ENCODE measurements at places on chromosomes 11 and 22.

DNA sequence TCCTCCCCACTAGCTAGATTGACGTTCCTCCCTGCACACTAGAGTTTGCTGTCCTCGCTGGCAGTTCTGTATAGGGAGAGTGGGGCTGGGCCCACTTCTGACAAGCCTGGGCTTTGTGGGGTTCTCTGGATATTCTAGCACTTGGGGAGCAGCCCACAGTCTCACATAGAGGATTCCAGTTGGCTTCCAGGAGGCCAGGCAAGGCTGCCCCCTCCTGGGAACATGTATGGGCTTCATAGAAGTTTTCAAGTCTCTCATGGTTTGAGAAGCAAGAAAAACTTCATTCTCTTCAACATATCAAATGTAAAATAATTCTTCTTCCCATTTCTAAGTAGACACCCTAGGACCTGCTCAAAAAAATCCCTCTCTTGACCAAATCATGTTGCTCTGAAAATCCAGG is 87.5 kb downstream of the NAV2 start:
- DNase-seq, result no peak

GRCh38 chr11:121591405-121592033 is 138.8 kb upstream of the SORL1-AS1 start:
- DNase-seq, result peak; percentile 52

DNA sequence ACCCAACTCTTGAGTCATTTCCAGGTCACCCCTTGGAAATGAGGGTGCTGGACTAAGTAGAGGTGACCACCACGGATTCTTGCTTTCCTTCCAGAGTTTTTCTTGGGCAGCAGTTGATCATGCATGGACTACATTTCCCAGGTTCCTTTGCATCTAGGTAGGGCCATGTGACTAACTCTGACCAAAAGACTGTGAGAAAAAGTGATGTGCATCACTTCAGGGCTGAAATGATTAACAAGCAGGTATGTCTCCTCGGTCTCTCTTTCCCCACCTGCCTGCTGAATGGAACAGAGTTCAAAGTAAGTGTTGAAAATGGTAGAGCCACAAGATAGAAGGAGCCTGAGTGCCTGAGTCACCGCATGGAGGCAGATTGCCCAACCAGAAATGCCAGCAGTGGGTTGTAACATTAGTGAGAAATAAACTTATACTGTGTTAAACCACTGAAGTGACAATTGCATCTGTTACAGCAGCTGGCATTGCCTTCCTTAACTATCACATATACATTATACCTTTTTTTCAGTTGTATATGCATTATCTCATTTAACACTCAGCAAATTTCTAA is 113.5 kb downstream of the MN1 start:
- DNase-seq, result no peak

GRCh38 chr22:42955087-42955635 is 59.8 kb downstream of the PACSIN2 start:
- DNase-seq, result no peak

DNA sequence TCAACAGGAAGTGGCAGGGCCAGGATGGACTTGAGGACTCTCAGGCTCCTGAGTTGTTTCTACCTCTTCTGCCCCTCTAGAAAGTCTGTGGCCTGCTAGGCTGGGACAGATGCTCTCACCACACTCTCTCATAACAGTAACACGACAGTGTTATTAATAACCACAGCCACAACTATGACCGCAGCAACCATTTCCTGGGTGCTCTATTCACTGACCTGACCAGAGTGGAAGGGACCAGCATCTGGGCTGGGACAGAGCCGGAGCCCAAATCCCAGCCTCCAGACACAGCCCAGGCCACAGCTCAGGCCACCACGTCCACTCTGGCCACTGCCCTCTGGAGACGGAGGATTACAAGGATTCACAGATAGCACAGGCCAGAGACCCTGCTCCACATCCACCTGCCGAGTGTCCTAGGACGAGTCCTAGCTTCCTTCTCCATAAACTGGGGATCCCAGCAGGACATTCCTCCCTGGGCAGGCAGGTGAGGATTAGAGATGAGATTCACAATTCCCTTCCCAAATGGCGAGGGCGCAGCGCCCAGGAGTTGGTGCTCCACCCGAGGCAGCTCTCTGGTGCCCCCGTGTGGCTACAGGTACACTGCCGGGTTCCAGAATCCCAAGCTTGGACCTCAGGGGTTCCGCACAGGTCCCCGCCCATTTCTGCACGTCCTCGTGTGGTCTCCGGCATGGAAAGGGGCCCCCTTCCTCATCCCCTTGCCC is 7.1 kb downstream of the PNPLA5 start:
- no peak for DNase-seq

DNA sequence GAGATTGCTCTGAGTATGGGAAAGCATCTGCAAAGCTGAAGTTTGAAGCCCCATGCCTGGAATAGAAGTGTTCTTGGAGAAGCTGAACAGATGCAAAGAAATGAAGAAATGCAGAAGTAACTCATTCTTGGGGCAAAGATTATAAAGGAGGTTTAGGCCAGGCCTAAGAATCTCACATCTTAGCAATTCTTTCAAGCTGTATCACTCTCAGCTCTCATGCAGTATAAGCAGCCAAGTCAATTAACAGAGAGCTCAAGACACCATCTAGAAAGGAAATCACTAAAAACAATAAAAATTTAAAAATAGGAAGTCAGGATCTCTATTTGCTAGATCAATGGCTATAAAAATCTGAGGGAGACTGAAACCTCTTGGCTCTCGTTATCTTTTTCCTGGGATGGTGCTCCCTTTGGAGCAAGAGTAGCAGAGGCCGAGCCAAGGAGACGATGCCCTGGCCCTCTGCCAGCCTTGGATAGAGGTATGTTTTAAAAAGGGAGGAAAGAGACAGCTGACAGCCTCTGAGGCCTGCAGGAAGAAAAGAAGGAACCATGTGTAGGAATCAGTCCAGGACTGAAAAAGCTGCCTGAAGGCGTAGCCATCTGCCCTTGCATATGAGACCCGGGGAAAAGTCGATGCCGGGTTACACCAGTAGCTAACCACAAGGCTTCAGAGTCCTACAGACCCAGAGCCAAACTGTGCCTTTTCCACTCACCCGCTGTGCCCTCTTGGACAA is 229.8 kb downstream of the BLID start:
- DNase-seq, result no peak

DNA sequence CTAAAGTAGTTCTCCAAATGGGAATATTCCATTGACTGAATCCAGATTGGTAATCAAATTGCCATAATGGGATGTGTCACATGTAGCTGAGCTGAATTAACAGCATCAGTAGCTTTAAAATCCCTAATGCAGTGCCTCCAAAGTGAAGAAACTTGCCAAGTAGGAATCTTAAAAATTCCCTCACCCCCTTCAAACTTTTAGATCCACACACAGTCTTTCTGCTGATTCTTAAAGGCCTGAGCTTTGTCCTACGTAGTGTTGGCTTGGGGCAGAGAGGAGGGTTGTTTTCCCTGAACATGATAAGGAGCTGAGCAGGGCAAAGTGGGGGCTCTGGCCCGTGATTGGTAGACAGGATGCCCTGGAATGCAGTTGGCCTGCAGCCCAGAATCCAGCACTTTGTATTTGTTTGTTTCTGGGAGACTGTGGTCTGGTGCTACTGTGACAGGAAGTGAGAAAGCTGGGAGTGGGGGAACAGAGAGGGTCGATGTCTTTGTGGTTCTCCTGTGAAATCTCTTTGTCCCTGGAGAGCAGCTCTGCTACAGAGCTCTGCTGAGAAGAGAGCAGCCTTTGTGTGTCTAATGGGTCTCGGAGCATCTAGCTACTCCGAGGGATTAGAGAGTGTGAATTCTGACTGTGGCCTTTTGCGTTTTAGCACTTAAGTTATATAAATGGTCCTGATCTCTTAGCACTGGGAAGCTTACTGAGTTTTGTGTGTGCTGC is 16.9 kb downstream of the CTNND1 start:
- peak; percentile 89 for DNase-seq

DNA sequence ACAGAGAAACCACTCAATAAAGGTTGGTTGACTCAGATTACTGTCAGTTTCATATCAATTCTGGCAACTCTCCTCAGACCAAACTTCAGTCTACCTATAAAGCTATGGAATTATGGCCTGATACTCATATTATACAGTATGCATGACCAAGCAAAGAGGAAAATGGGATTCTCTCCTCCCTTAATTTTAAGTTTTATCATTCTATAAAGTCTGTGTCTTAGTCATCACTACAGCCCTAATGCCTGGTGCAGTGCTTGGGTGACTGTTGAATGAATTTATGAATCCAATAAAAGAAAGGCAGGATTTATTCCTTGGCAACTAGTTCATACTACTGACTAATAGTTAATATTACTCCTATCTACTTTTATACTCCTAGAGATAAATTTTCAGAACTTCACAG is 37.6 kb upstream of the GRAMD1B start:
- DNase-seq, result no peak

DNA sequence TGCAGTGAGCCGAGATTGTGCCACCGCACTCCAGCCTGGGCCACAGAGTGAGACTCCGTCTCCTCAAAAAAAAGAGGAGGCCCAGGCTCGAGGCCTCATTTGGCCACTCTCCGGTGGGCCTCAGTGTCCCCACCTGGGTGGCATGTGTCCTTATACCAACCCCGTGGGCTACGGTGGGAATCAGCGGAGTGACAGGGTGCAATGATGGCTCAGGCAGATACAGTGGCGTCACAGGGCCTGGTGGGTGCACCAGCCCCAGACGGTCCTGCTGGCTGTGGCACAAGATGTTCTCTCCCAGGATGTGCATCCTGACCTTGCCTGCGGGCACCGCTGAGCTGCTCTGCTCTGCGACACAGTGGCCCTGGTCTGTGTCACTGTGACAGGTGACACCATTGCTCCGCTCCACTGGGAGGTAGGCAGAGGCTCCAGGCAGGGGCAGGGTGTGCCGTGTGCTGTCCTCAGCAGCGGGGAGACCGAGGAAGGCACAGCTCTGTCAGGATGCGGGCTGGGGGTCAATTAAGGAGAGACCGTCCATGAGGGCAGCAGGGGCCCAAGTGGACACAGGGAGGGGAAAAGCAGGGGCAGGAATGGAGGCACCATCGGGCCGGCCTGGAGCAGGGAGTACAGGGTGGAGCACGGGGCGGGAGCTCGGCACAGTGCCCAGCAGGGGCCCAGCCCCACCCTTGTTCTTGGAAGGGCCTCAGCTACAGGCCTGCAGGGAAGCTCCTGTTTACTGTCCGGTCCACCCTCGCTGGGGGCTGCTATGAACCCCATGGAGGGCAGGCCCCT is 21.7 kb upstream of the TH start:
- no peak for DNase-seq

GRCh38 chr11:45052361-45052760 is 94.1 kb upstream of the PRDM11 start:
- no peak for DNase-seq

GRCh38 chr11:77147668-77148321 is 19.7 kb downstream of the MYO7A start:
- no peak for DNase-seq

DNA sequence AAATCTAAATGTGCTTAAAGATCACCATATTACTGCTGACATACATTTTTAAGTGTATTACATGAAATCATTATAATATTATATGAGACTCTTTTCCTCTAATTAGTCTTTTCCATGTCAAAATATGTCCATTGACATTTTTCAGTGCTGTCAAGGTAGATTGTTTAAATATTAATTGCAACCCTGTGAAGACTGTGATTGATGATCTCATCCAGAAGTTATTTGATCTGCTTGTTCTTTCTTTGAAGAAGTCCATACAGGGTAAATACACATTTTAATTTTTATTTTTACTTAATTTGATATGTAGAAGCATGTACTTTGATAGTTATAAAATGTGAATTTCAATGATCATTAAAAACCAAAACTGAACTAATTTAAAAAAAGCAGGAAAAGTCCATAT is 38.4 kb downstream of the DYNC2H1 start:
- no peak for DNase-seq

GRCh38 chr11:103055221-103055890 is 36.6 kb downstream of the DCUN1D5 start:
- DNase-seq, result no peak

GRCh38 chr11:12430954-12431595 is 53.7 kb downstream of the PARVA start:
- DNase-seq, result peak; percentile 63

DNA sequence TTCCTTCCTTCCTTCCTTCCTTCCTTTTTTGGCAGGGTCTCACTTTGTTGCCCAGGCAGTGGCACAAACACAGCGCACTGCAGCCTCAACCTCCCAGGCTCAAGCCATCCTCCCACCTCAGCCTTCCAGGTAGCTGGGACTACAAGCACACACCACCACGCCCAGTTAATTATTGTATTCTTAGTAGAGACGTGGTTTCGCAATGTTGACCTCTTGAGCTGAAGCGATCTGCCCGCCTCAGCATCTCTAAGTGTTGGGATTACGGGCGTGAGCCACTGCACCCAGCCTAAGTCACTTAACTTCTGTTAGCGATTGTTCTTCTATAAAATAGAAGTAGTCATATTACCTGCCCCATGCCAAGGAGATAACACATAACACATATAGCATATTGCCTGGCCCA is 2.8 kb upstream of the SYTL2 start:
- DNase-seq, result no peak

DNA sequence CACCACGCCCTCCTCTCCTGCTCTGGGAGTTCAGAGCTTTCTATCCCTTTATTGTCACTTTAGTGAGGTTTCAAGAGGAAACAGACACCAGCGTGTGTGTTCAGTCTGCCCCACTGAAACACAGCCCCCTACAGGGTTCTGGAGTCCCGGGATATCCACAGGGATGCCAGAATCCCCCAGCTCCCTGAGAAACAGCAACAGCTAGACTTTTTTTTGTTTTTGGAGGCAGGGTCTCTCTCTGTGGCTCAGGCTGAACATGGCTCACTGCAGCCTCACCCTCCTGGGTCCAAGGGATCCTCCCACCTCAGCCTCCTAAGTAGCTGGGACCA is 10.4 kb downstream of the SULT4A1 start:
- DNase-seq, result no peak

DNA sequence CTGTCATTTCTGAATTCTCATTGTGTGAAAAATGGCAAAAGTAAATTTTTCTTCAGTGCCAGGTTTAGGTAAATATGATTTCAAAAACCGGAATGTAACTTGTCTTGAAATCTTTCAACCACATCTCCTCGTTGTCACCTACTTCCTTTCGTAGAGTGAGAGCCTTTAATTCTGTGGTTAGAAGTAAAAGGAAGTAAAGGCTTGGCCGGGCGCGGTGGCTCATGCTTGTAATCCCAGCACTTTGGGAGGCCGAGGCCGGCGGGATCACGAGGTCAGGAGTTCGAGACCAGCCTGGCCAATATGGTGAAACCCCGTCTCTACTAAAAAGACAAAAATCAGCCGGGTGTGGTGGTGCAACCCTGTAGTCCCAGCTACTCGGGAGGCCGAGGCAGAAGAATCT is 29.8 kb downstream of the SGSM3 start:
- DNase-seq, result no peak

DNA sequence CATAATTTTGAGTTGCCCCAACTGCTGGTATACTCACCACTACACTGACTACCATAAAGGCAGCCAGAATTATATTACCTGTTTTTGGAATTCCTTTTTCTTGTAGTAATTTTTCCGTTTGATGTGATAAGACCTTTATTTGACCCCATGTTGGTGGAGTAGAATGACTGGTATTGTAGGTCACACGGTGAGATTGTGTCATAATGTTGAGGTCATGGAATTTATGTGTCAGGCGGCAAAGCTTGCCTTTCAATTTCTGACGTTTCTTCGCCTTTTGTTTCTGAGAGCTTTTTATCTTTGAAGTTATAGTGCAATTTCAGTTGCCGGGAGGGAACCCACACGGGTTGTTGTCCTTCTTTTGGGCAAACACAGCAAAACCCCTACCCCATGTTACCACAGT is 13.0 kb downstream of the OR52K1 start:
- DNase-seq, result no peak
